ENCODE measurements at places on chromosomes 16 and 17. TPM values are rescaled to one million over a fixed set of nuclear protein-coding genes. Genes with fewer than 3 reads are reported as not detected.

IL4R gene
- total RNA-seq = 14.9 TPM

PRSS21 gene
- total RNA-seq = not detected

KLHL10 gene
- total RNA-seq = not detected

CSH2 gene
- total RNA-seq = not detected

- no peak for DNase-seq
Measured at GRCh38 chr16:3938471-3938842, 57.9 kb upstream of the CREBBP start.

GRCh38 chr17:47850692-47851573 is at the start of gene SP6:
Gene SP6 (minus strand): TSS chr17:47851163. CDS start chr17:47848429, 2,734 bp downstream.
- DNase-seq = peak; percentile 73

GRCh38 chr16:31215287-31216162 is 1.4 kb downstream of the PYDC1 start:
- peak; percentile 72 for DNase-seq

- DNase-seq = no peak
Measured at GRCh38 chr17:50329716-50330115, 16.2 kb upstream of the XYLT2 start.

DNA sequence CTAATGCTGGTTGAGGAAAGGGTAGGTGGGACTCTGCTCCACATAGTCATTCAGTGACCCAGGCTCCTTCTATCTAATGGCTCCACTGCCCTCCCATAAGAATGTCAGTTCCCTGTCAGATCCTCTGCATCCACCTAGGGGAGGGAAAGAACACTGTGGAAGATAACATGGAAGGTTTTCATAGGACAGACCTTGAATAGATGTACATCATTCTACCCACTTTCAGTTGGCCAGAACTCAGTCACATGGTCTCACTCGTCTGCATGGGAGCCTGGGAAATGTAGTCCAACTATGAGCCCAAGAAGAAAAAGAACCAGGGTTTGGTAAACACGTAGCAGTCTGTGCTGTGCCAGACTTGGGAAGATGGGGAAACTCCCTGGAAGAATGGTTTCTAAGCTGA is 27.1 kb upstream of the SCNN1B start:
- DNase-seq = peak; percentile 49
